ENCODE measurements at places on chromosomes 12 and 14.

- no peak for DNase-seq
These were observed 17.1 kb upstream of the SAMD4A start for GRCh38 chr14:54549862-54550261.

GRCh38 chr14:69553252-69553651 lies 21.4 kb downstream of the CCDC177 start:
- DNase-seq: no peak

GRCh38 chr12:6072302-6072752 lies 52.1 kb downstream of the VWF start:
- no peak for DNase-seq

DNA sequence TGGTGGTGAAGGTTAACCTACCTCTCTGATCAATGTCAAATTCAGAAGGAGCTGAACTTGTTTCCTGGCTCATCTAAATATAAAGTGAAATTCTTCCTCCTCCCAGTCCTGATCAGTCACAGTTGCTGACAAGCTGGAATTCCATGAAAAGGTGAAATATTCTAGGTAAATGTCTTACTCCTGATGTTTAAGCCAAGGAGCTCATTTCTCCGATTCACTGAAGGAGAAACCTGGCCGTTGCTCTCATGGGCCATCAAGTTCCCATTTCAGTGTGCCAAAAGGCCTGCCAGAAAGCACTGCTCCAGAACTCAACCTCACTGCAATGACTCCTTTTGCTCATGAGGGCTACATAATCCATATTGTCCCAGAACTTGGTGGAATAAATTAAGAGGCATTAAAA lies 707.5 kb downstream of the GALC start:
- no peak for DNase-seq

- DNase-seq: no peak
These were observed 16.0 kb downstream of the DBX2 start for GRCh38 chr12:45034861-45035265.

GRCh38 chr14:103132381-103133209 lies 9.3 kb downstream of the TNFAIP2 start:
- no peak for DNase-seq

DNA sequence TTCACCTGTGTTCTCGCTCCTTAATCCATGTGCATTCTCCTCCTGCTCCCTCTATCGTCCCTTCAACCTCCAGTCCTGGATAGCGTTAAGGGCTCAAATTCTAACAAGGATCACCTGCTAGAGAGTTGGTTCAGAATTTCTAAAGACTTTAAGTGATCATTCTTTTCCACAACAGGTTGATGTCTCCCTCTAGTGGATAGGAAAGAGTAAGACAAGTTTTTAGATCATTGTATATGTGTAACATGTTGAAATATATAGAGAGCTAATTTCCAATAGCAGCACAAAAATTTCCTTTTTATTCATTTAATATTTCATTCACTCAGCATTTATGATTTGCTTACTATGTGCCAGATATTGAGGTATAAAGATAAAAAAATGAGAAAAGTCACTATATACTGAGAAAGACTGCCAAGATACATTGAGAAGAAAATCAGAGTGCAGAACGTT lies 9.3 kb upstream of the ESR2 start:
- no peak for DNase-seq

- DNase-seq: no peak
These were observed 128.6 kb upstream of the PLEKHG7 start for GRCh38 chr12:92574051-92574783.

DNA sequence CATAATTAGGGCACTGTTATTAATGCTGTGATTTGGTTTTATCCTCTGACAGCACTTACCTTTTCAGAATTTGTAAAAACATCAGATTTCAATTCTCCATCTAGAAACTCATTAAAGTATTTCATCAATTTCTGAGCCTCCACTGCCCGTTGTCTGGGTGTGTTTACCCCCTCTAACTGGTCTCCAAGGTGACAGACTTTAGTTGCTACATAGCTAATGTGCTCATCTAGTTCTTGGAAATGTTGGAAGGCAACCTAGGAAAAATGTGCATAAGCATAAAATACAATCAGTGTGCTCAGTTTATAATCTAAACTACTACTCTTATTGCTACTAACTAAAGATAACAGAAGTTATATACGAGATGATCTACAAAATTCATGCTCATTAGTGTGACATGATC lies 24.6 kb downstream of the EXOC5 start:
- no peak for DNase-seq

GRCh38 chr14:92670160-92670559 lies 78.3 kb downstream of the LGMN start:
- DNase-seq: no peak

DNA sequence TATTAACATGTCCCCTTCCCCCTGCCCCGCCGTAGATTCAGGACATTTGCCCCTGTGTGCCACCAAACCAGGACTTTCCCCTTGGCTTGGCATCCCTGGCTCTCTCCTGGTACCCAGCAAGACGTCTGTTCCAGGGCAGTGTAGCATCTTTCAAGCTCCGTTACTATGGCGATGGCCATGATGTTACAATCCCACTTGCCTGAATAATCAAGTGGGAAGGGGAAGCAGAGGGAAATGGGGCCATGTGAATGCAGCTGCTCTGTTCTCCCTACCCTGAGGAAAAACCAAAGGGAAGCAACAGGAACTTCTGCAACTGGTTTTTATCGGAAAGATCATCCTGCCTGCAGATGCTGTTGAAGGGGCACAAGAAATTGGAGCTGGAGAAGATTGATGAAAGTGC lies 28.9 kb downstream of the HRK start:
- no peak for DNase-seq

GRCh38 chr12:537772-538171 lies 78.0 kb downstream of the B4GALNT3 start:
- no peak for DNase-seq

DNA sequence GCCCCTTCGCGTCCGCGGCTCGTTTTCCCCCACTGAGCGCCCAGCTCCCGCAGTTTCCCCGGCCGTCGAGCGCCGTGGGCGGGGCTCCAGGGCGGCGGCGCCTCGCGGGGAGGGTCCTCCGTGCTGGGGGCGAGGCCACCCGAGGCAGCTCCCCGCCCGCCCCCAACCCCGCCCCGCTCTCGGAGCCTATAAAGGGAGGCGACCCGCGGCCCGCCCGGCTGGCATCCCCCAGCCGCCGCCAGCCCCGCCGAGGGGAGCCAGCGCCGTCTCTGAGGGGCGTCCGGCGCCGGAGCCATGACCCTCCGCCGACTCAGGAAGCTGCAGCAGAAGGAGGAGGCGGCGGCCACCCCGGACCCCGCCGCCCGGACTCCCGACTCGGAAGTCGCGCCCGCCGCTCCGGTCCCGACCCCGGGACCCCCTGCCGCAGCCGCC lies at the start of gene TAMALIN:
Gene TAMALIN, plus strand, starts transcription at position 221 of the 432 bp plus-strand sequence. Its CDS starts 74 bp downstream, at position 295.
- DNase-seq: peak; percentile 89

- DNase-seq: no peak
These were observed 41.2 kb upstream of the TMED10 start for GRCh38 chr14:75217508-75218206.

DNA sequence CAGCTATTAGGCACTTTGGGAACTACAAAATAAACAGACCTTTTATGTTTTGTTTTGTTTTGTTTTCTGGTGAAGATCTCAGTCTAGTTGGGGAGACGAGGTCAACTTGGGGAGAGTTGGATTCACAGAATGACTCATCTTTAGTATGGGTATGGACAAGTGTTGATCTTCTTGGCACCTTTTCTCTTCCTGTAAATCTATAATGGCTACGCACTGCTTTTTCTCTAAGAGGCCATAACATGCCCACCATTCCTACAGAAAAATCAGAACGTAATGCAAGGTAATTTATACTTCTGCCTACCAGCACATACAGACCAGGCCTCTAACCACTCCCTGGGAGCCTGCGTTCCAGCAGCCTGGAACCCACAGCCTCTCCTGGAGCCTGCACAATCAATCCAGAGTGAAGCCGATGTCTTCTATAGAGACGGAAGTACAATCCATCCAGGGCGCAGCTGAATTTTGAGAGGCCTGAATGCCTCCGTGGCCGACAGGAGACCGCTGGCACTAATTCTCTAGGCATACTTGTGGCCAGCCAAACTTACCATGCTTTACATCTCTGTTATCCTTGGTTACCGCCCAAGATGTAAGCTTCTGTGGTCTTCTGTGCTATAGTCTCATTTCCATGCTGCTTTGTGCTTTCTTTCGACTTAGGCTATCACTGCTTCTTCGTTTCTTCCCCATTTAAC lies 717 bp downstream of the PPHLN1 start:
- DNase-seq: no peak

- no peak for DNase-seq
These were observed 127.6 kb upstream of the ARID2 start for GRCh38 chr12:45601888-45602287.

DNA sequence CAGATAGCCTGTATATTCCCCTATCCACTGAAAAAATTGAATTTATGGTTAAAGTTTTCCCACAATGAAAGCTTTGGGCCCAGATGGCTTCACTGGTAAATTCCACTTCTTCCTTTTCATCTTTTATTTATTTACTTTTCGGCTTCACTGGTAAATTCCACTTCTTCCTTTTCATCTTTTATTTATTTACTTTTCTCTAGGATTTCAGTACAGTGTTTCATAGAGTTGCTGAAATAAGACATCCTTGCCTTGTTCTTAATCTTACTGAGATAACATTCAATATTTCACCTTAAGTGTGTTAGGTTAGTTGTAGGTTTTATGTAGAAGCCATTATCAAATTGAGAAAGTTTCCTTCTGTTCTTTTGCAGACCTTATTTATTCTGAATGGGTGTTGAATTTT lies 18.9 kb upstream of the KLRG1 start:
- no peak for DNase-seq

DNA sequence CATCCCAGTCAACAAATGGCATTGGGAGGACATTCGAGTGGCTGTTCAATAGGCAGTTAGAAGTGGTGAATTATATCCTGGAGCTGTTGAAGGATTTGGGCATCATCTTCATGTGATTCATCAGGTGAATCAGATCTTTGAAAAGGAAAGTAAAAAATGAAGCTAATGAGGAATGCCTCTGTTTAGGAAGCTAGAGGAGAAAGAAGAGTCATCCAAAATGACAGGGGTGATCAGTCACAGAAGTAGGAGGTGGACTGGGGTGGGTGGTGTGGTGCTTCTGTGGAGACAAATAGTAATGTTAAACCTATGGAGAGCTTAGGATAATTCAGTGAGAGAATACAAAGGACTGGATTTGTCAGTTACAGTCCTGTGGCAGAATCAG lies 32.7 kb downstream of the DIP2B start:
- no peak for DNase-seq

- DNase-seq: no peak
These were observed 680.9 kb upstream of the LMO3 start for GRCh38 chr12:17286874-17287273.

DNA sequence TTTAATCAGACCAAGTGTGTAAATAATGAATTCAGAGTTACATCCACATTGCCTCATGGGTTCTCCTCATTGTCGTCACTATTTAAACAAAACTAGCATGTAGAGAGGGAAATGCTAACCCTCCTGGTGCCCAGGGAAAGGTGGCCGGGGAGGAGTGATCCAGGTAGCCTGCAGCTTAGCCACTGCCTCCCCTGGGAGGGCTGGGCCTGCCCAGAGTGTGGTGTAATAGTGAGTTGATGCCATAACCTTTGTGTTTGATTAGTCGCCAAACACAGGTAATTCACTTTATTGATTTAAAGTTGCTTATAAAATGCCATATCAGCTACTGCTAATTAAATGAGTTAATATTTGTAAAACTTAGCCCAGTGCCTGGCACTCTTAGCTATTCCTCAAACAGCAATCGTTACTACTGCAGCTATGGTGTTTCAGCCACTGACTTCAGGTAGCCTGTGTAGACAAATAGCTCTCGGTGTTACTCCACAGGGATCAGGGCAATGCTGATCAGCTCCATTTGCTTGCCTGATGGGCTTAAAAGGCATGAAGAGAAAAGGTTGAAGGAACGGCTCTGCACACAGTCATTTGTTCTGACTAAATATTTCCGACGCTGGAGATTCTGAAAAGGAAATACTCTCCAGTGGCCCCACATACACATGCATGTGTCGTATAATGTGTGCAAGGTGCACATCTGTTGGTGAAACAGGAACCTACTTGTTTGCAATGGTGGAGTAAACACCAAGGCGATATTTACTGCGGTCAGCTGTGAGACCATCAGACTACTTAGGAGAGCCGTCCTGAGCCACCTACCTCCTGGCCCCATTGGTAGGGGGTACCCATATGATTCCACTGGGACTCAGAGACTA lies 45.7 kb upstream of the PRMT8 start:
- DNase-seq: no peak

DNA sequence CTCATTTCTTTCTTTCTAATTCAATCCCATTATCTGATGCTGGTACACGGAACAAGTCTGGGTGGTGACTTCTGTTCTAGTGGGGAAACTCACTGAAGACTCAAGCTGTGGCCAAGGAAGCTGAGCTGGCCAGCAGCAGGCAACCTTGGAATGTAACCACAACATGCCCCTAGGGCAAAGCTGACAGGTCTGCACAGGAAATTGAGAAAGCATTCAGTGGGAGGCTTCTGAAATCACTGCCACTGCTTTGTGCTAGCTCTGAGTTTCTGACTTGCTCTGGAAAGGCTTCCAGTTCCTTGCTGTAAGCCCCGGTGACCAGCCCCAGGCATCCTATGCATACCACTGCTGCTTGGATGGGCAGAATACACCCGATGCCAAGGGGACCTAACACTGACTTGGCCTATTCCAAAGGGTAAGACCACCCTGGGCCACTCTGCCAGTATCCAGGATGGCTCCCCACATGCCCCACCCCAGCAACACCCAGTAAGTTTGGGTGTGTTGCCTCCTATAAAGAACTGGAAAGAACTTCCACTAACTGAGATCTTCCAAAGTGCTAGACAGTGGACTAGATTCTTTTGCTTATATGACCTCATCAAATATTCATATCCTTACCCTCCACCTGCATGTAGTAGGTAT lies 84.5 kb upstream of the CDKN3 start:
- DNase-seq: no peak

GRCh38 chr12:63206909-63207308 lies 55.9 kb upstream of the AVPR1A start:
- no peak for DNase-seq

- no peak for DNase-seq
These were observed 64.0 kb downstream of the PTPN11 start for GRCh38 chr12:112482733-112483132.

DNA sequence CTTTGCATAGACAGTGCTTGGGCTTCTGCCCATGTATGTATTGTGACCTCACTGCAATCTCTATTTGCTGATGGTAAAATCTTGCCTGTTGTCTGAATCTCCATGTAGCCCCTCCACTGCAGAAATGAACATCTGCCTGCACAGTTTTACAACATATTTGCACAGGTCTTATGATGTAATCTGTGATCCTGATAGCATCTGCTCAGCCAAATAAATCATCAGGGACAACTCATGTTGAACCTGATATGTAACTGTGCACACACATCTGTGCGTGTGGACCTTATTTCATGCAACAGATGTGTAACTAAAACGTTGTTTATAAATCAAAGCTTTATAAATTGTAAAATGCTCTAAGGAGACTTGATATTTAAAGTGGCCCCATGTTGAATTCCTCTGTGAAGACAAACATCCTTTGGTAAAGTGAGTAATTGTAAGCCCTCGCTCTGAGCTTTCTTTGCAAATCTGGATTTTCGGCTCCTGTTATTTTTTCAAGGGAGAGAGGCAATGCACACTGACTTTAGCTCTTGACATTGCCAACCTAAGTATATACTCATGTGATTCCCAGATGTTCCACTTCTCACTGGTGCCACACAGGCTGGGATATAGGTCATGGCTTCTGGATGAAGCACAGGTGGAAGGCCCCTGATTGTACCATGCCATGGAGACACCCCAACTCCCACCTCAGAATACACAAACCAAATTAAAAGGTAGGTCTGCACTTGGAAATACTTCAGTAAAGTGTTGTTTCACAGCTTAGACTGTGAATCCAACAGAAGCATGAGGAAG lies 371.3 kb downstream of the GRIN2B start:
- no peak for DNase-seq

Measured in CD4-positive, alpha-beta T cell treated with Interleukin-15 for 1 hour (primary cell).